ENCODE measurements at places on chromosomes 4 and X.
A peak's percentile ranks its signal among the peaks of the same experiment; 100 is the strongest.

DNA sequence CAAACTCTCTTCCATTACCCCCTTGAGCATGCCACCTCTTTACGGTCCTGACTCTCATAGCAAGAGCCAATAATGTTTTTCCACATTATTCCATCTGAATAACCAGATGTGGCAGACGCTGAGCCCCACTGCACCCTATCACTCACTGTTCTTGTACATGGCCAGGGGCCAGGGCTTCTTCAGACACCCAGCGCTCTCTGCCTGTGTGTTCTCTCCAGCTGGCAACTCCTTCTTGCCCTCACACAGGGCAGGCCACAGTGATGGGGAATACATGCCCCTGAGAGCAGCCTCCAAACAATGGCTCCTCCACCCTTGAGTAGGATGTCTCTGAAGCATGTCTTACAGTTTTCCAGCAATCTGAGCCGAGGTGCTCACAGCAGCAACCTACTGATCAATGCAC, 50.8 kb upstream of the STIM2 start:
- DNase-seq: no peak

GRCh38 chrX:115311601-115312001, 22.1 kb downstream of the LUZP4 start:
- DNase-seq: peak; percentile 0

- no peak for DNase-seq
These were observed 187.3 kb upstream of the PACRGL start for GRCh38 chr4:20512985-20513384.

DNA sequence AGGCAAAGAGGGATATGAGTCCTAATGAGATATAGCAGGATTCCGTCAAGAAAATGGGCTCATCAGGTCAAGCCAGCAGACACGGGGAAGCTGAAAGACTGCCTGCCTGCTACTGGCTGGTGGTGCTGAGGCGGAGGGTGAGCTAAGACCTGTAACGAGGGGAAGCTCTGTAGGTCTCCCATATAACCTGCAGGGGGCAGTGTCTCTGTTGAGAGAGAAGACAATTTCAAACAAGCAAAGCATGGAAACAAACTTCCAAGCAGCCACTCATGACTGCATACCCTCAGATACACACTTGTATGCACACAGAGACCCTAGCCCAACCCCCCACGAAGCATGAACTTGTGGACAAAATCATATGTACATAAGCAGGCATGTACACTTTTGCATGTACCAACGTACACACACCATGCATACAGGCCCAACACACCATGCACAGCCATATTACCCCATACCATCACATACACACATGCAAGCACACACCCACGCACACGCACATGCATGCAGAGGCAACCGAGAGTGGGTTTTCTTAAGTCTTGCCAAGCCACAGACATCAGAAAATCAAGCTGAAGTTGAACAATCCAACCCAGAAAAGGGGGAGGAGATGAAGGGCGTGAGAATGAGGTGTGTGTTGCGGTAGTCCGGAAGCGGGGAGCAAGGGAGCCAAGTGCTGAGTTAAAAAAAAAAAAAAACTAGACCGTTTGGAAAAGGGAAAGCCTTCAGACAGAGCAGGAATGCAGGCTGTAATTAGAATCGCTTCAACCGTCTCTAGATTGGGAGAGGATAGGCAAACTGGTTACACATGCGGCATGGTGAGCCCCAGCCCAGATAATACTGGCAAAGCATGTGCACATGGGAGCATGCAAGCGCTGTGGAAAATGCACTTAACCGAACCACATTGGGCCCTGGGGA, 71.0 kb downstream of the PJA1 start:
- peak; percentile 61 for DNase-seq

GRCh38 chr4:51930557-51930956, 87.6 kb downstream of the DCUN1D4 start:
- DNase-seq: no peak

- DNase-seq: no peak
These were observed 43.5 kb upstream of the PAK3 start for GRCh38 chrX:111052478-111052877.

- peak; percentile 42 for DNase-seq
These were observed 482 bp upstream of the MBTPS2 start for GRCh38 chrX:21838937-21839333.

GRCh38 chr4:99651811-99652485, 5.7 kb downstream of the C4orf54 start:
- no peak for DNase-seq

- DNase-seq: no peak
These were observed 318.0 kb upstream of the TAPT1 start for GRCh38 chr4:16544251-16544721.

GRCh38 chr4:180512801-180513475, 1730.3 kb upstream of the TENM3 start:
- DNase-seq: no peak

GRCh38 chrX:404656-405055, 17.9 kb upstream of the PPP2R3B start:
- no peak for DNase-seq

DNA sequence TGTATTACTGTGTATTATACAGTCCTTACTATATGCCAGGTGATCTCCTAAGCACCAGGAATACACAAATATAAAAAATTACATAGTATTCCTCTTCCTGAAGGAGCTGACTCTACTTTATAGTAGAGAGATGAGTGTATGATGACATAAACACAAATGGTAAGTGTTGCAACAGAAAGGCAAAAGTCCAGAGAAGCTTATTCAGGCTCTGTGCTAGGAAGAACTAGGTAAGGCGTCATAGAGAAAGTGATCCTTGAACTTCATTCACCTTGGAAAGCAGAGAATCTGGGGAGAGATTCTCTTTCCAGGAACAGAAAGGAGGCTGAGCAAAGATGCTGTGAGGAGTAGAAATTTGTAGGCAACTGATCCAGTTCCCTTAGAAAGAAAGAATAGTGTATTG, 115.0 kb upstream of the KCNIP4 start:
- DNase-seq: no peak

GRCh38 chr4:76606645-76607265, 171.7 kb downstream of the SHROOM3 start:
- no peak for DNase-seq

DNA sequence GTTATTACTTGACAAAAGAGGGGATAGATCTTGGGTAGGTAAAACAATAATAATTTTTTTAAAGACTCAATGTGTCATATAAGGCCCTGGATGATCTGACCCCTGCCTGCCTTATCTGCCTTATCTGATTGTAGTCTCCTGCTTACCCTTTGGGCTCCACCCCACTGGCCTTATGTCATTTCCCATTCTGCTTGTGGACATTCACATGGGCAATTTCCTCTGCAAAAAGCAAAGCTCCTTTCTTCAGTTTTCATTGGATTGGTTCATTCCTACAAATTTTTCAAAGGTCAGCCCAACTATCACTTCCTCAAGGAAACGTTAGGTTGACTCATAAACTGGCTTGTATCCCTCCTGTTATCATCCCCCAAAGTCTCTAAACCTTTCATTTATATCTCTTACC, 15.7 kb upstream of the TET2 start:
- peak; percentile 27 for DNase-seq

DNA sequence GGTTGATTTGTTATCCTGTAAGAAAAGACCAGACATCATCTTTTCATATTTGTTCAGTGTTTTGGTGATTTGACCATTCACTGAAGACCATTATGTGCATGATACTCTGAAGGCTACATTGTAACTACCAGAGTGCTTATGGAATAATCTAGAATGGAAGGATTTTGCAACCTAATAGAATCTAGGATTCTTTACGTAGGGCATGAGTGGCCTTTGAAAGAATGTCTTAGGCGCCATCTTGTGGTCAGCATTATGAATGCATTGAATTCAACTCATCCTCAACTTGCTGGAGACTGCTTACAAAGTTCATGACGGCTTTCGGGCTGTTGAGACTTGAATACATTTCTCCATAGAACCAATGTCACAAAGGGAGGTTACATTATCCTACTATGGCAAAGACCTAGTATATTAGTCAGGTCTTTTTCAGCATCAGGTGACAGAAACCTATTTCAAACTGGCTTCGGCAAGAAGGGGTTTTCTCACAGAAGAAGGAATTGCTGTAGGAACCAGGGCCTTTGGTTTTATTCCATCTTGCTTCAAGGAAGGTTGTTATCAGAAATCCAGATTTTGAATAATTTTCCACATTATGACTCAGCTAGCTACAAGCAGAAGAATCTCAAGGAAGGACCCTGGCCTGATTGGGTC, 104.1 kb downstream of the GPAT3 start:
- peak; percentile 89 for DNase-seq

GRCh38 chr4:164304101-164304639, 449.8 kb upstream of the SMIM31 start:
- no peak for DNase-seq

DNA sequence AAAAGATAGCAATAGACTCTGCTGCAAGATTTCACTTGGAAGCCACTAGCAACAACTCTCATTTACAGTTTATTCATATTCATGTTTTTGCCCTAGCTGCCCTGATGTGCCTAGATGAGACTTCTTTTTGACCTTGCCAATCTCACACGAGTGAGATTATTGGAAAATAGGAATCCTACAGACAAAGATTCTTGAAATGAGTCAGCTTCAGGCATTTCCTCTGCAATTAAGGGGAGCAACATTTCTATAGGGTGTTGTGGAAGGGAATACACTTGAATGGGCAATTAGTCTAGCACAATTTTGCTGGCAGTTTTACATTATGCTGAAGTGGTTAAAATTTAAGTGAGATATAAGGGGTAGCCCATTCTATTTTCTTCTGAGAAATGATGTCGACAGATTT, 217.0 kb upstream of the FAT4 start:
- DNase-seq: peak; percentile 63

DNA sequence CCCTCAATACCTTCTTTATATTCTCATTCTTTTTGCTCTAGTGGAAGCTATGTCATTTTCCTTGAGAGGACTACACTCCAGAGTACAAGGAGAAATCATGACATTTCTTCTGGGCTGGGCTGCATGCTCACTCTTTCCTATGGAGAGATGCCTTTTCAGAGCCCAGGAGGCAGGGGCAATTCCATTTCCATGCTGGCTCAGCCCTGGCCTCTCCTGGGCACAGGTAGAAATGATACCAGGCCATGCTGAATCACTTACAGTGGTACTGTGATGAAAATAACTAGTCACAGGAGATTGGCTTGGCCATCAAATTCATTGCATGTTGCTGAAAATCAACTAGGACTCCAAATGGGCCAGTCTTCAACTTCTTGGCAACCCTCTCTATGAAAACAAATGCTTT, 34.0 kb upstream of the PPARGC1A start:
- no peak for DNase-seq

DNA sequence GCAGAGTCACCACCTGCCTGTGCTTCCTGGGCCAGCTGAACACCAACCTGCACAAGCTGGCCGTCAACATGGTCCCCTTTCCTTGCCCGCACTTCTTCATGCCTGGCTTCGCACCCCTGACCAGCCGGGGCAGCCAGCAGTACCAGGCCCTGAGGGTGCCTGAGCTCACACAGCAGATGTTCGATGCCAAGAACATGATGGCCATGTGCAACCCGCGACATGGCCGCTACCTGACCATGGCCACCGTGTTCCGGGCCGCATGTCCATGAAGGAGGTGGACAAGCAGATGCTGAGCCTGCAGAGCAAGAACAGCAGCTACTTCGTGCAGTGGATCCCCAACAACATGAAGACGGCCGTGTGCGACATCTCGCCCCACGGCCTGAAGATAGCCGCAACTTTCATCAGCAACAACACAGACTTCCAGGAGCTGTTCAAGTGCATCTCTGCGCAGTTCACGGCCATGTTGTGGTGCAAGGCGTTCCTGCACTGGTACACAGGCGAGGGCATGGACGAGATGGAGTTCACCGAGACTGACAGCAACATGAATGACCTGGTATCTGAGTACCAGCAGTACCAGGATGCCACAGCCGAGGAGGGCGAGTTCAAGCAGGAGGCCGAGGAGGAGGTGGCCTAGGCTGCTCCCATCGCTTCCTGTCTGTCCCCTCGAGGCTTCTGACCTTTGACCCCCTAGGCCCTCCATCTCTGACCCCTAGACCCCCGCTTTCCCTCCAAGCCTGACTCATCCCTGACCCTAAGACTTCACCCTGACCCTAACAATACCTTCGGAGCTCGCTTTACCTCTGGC, 170.3 kb downstream of the THOC2 start:
- no peak for DNase-seq

DNA sequence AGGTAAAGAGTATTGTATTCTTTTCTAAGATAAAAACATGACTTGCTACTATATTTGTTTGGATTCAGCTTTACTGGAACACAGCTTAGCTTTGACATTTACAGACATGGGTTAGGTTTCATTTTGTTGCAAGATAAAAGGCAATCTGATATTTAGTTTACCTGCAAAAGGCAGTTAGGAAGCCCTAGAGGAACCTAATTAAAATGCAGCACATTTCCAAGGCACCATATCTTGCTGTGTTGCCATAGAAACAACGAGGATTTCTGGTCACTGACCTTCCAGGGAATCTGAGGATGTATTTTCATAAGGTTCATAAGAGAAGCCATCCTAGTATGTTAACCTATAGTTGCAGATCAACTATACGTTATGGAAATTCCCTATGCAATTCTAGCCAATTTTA, 116.0 kb downstream of the SNCA start:
- no peak for DNase-seq

DNA sequence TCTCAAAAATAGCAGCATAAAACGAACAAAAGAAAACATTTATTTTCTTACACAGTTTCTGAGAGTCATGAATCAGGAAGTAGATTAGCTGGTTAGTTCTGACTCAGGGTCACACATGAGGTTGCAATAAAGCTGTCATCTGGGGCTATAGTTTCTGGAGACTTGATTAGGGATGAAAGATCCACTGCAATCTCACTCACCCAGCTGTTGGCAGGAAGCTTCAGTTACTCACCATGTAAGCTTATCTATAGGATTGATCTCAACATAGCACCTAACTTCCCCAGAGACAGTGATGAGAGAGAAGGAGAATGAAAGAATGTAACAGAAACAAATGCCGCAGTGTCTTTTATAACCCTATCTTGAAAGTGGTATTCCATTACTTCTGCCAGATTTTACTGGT, 435.5 kb downstream of the GABRG1 start:
- no peak for DNase-seq

DNA sequence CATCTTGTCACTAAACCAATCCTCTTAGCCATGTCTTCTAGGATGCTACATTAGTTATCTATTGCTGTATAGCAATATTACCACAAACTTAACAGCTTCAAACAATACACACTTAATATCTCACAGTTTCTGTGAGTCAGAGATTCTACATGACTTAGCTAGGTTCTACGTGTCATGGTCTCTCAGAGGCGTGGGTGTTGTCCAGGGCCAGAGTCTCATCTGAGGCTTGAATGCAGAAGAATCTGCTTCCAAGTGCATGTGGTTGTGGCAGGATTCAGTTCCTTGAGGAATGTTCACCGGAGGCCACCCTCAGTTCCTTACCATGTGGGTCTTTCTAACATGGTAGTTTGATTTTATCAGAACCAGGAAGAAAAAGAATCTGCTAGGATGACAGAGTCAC, 26.4 kb downstream of the PPP1R2C start:
- DNase-seq: no peak

DNA sequence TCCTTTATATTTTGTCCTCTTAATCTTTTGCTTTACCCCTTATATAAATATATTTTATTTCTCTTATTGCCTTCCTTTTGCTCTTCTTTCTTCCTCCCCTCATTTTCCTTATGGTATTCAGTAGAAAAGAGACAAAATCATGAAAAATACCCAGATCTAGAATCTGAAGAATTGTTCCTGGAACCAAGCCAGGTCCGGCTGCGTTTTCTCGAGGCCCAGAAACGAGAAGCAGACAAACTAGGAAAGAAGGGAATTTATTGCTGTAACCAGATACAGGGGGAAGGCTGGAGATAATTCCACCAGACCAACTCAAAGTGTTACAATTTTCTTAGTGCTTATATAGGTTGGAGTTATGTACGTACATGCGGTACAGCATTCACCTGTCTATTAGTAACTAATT, 328.7 kb downstream of the GABRG1 start:
- no peak for DNase-seq

All from dermis blood vessel endothelial cell (primary cell).